ENCODE measurements at places on chromosomes 5 and 9.

- no peak for DNase-seq
Measured at GRCh38 chr5:179841621-179842020, 17.0 kb downstream of the MRNIP start.

- no peak for DNase-seq
Measured at GRCh38 chr5:8470489-8470888, 601.5 kb downstream of the MTRR start.

DNA sequence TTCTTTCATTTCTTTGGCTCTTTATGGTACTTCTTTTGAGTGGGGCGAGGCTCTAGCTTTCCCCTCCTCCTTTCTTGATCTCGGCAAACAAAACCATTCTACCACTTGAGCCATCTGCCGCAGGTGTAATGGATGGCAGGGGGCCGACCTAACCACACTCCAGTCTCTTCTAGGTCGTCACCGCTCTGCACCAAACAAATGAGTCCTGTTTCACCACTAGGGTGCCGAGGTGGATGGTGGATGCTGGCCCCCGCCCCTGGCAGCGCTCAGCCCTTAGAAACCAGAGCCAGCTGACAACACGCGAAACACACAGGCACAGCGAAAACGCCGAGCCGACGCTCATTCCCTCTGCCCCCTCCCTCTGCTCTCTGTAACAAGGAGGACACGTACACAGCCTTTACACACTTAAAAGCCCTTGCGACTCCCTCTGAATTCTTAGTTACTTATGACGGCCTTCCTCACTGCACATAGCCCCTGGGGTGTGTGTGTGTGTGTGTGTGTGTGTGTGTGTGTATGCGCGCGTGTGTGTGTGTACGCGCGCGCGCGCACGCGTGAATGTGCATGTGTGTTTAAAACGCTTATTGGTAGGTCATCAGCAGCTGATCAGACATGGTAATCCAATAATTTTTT, 199.4 kb downstream of the MEF2C start:
- DNase-seq, result no peak

DNA sequence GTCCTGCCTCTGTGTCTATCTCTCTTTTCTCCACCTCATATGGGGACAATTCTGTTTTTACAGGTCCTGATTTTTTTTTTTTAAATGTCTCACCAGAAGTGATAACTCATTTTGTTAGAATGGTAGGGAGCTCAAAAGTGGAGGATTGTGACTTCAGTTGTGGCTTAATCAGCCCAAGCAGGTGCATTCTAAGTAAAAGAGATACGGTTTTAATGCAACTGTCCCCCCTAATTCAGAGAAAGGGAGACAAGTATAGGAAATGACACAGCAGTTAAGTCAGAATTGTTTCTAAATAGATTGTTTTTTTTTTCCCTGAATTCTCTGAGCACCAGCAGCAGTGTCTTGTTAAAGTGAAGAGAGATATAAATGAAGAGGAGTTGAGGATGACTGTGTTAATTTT, 24.5 kb downstream of the MAST4 start:
- no peak for DNase-seq

Data from iPS DF 19.7 (cell line).